ENCODE measurements at places on chromosomes 13 and 19. TPM values are rescaled to one million over a fixed set of nuclear protein-coding genes. Genes with fewer than 3 reads are reported as not detected.
A peak's percentile ranks its signal among the peaks of the same experiment; 100 is the strongest.

DNA sequence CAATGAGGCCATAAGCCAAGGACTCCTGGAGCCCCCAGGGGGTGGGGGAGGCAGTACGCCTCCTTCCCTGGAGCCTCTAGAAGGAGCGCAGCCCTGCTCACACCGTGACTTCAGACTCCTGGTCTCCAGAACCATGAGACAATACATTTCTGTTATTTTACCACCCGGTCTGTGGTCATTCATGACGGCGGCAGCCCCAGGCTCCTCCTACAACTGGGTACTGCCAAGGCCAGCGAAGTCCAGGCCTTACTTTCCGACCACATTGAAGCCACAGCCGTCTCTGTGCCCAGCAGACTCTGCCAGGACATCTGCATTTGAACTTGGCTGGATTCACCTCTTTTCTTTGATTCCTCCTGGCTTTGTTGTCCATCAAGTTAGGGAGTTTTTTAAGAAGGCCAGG is 10.5 kb downstream of the GNG7 start:
- DNase-seq: no peak

DNA sequence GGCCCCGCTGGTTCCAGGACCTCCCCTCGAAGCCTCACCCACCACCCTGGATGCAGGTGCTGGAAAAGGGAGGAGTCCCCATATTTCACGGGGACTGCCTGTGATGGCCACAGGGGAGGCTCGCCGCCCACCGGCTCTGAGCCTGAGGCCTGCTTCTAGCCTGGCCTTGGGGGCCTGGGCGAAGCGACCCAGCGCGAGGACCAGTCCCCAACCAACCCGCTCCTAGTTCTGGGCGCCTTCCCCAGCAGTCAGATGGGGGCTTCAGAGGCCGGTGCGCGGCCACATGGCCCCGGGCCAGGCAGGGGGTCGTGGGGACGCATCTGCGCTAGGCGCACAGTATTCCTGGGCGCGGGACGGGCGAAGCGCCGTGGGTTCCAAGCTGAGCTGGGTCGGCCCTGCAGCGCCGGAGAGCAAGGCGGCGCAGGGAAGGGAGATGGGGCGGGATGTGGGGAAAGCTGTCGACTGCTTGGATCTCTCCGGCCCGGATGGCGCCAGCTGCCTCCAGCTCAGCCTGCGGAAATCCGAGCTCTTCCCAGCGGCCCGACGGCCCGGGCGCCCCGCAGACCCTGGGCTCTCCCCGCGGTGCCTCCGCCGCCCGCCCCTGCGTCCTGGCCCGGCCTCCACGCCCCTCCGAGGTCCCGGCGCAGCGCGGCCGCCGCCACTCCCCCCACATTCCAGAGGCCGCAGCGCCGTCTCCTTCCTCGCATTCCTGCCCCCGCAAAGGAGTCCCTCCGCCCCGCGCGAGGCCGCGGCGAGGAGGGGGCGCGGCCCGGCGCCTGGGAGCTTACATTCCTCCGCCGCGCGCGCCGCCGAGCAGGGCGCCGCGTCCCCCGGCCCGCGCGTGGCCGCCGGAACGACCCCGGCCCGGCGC is at the start of gene WTIP:
TSS of gene WTIP (plus strand) at position 788 of the 871 bp plus-strand sequence. CDS start 217 bp downstream, outside the sequence.
- DNase-seq: peak; percentile 64

DNA sequence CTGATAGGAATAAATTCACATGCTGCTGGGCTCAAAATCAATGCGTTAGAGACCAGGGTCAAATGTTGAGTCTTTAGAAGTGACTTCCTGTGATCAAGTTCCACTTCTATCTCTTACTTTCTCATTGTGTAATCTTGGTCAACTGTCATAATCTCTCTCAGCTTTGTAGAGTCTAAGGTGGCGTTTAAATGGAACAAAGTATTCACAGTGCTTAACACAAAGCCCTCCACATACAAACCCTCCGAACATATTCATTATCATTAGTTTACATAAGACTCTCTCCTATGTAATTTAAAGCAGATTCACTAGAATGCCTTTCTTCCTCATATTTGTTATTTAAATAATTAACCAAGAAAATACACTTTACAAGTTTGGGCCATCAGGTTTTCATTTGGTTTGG is 1044.1 kb downstream of the EFNB2 start:
- no peak for DNase-seq

DNA sequence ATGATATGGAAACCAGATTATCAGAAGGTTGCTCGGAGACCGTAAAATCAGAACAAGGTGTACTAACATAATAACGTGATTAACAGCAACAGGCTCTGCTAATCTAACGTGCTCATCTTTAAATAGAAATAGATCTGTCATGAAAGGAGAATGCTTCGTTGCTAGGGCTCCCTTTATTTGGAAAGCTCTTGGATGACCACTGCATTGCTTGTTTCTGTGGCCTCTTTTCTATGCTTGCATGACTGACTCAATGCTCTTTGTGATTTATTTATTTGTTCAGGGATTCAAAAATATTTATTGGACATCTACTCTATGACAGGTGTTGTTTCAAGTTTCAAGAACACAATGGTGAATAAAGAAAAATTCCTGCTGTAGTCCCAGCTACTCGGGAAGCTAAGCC is 22.3 kb upstream of the ZDHHC20 start:
- DNase-seq: no peak

DNA sequence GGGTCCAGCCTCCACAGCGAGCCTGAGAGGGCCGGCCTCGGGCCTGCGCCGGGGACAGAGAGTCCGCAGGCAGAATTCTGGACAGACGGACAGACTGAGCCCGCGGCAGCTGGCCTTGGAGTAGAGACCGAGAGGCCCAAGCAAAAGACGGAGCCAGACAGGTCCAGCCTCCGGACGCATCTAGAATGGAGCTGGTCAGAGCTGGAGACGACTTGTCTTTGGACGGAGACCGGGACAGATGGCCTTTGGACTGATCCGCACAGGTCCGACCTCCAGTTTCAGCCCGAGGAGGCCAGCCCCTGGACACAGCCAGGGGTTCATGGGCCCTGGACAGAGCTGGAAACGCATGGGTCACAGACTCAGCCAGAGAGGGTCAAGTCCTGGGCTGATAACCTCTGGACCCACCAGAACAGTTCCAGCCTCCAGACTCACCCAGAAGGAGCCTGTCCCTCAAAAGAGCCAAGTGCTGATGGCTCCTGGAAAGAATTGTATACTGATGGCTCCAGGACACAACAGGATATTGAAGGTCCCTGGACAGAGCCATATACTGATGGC is 490 bp downstream of the ITPKC start:
- no peak for DNase-seq

GRCh38 chr13:23992781-23993679 is 95.7 kb upstream of the C1QTNF9B start:
- no peak for DNase-seq

GRCh38 chr13:75174481-75174880 is 307.5 kb downstream of the TBC1D4 start:
- DNase-seq: no peak

- DNase-seq: no peak
Observed at GRCh38 chr13:91375116-91375729, 23.2 kb upstream of the GPC5 start.

DNA sequence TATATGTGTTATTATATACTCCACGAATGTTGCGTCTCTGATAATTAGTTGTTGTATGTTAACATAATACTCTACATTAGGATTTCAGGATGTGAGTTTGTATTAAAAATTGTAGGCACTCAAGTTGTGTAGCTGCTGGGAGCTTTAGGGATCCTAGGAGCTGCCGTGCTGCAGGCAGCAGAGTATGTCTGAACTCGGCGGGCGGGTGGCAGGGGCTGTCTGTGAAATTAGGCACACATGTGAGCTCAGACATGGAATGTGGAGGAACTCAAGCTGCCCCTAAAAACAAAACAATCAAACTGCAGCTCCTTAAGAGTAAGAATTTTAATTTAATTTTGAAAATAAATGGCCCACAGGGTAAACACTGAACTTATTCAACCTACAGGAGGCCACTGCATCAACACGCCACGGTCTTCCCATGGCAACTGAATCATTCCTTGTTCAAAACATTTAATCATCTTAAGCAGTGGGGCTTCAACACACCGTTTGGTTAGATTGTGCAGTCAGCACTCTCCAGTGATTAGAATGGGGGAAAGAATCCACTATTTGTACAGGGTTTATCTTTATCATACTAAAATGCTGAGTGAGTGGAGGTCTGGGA is 22.7 kb downstream of the SERTM1 start:
- DNase-seq: no peak

DNA sequence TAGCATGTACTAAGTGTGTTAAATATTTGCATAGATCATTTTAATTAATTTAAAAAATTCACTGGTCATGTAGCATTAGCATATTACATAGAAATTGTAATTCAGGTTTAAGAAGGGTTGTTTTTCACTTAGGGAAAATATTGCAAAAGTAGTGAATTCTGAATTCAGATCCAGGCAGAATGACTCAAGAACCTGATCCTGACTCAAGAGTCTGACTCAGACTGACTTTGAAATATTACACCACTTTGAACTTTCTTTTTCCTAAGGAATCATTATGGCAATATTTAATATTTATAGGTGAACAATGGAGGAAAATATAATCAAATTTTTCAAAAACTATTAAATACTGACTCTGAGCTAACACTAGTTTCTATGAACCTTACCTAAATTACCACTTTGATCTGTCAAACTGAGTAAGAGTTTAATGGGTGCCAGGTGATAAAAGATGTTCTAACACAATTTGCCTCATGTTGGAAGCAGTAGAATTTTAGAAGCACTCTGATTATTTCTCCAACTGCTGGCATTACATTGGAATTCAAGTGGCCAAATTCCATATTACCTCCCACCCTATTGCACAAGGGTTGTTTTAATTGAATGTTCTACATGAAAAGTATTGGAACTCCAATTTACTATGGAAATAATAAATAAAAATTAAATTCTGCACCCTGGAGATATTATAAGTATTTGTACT is 261.6 kb downstream of the SLITRK1 start:
- DNase-seq: no peak

GRCh38 chr13:28094306-28094705 is 6.1 kb downstream of the FLT3 start:
- no peak for DNase-seq

- no peak for DNase-seq
Observed at GRCh38 chr19:53947624-53948023, 15.1 kb upstream of the CACNG8 start.

DNA sequence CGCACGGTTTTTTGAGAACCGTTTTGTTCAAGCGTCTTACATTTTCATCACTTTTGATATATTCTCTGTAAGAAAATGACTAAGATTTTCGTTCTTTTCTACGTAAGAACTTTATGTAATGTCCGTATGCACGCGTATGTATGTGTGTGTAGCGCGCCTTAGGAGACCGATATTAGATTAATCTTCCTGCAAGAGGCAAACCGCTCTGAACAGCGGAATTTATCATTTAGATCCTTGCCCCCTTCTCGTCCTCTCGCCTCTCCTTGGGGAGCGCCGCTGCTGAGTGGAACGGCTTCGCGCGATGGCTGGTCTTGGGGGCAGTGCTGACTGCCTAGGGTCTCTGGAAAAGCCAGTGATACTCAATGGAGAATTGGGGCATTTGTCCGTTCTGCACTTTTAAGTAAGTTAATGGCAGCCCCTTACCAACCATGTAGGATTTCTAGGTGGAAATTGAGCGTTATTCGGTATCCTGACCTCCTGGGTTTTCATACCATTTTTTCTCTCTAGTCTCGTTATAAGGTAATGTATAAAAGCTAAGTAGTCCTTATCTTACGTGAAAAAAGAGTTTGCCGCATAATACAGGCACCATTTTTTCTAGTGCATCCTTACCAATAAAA is 4.7 kb downstream of the MAB21L1 start:
- DNase-seq: no peak

GRCh38 chr13:49802426-49802825 is 9.9 kb upstream of the KPNA3 start:
- no peak for DNase-seq

DNA sequence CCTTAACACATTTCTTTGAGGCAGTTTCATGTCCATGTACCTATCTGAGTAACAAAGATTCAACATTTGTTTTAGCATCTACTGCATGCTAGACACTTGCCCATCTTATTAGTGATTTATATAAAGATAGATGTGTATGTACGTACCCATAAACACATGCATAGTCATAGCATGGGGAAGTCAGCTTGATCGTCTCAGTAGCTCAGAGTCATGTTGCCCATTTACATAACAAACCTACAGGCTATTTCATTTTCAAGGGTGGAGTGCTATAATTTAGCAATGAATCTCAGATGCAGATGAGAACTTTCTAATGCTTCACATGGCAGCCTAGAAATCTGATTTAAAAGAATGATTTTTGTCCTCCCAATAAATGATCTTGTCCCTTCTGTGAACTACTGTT is 23.5 kb downstream of the FLT1 start:
- DNase-seq: no peak

- no peak for DNase-seq
Observed at GRCh38 chr19:38401148-38401547, 1.7 kb upstream of the FAM98C start.

DNA sequence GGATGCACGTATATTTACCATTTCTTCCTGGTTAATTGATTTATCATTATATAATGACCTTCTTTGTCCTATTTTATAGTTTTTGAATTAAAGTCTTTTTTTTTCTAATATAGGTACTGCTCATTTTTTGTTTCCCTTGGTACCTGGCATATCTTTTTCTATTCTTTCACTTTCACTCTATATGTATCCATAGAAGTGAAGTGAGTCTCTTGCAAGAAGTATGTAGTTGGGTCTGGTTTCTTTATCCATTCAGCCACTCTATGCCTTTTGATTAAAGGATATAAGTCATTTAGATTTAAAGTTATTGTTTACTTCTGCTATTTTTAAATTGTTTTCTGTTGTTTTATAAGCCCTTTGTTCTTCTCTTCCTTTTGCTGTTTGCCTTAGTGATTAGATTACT is 194.3 kb upstream of the SLITRK6 start:
- no peak for DNase-seq

DNA sequence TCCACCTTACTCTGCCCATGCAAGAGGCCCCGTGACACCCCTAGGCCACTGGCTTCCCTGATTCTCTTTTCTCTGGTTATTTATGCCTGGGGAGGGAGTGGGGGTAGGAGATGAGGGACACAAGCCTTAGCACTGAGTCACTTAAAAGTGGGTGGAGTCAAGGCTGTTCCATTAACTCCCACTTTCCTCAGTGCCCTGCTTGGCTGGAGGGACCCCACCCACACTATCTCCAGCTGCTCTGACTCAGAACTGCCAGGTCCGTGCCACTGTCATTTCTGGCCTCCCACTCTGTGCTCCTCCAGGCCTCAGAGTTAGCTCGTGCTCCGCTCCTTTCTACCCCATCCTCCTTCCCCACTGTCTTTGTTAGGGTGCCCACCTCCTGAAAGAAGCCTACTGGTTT is 113.4 kb upstream of the UQCRFS1 start:
- no peak for DNase-seq

The FGF22 gene
- not detected for total RNA-seq

The TMEM272 gene
- total RNA-seq: not detected

The CEACAM7 gene
- total RNA-seq: not detected

The CLDN10 gene
- not detected for total RNA-seq

The ADAT3 gene
- total RNA-seq: 4.0 TPM

The UBE2L5 gene
- total RNA-seq: not detected

The TYROBP gene
- 10.1 TPM for total RNA-seq

The DLL3 gene
- 0.56 TPM for total RNA-seq

The UBE2S gene
- total RNA-seq: 11.0 TPM

The CEACAM1 gene
- total RNA-seq: 21.5 TPM

The MTUS2 gene
- total RNA-seq: 1.2 TPM

The APC2 gene
- total RNA-seq: not detected

Data from thyroid gland (tissue), 4 donors.